ENCODE measurements at places on chromosomes 13 and 19. TPM values are rescaled to one million over a fixed set of nuclear protein-coding genes. Genes with fewer than 3 reads are reported as not detected.

GRCh38 chr13:106484537-106485193 is 50.8 kb downstream of the EFNB2 start:
- no peak for DNase-seq

- H3K36me3 ChIP-seq: no peaks in the 10 kb centered on the region
- H3K27me3 ChIP-seq: no peaks in the 10 kb centered on the region
- no peaks in the 10 kb centered on the region for H3K4me1 ChIP-seq
- DNase-seq: no peak
- no peak overlapping the region for H3K27ac ChIP-seq
These were observed 552.5 kb downstream of the TBC1D4 start for GRCh38 chr13:74929436-74929835.

- no peak overlapping the region for H3K27ac ChIP-seq
- H3K27me3 ChIP-seq: no peaks in the 10 kb centered on the region
- H3K36me3 ChIP-seq: no peaks in the 10 kb centered on the region
- H3K4me3 ChIP-seq: no peak overlapping the region
These were observed 1369.9 kb downstream of the EFNB2 start for GRCh38 chr13:105165449-105166125.

- no peak for DNase-seq
- no peaks in the 10 kb centered on the region for H3K27me3 ChIP-seq
- peaks cover 4% of the 10 kb centered on the region for H3K36me3 ChIP-seq
- no peak overlapping the region for H3K4me3 ChIP-seq
- no peak overlapping the region for H3K27ac ChIP-seq
These were observed 849.4 kb upstream of the MIR17HG start for GRCh38 chr13:90498096-90498495.

The C3 gene
- total RNA-seq: 8.2 TPM

All from type B pancreatic cell (in vitro differentiated cells).